Muscle of leg (tissue), 16 donors: ENCODE measurements at places on chromosomes 2 and 18. TPM values are rescaled to one million over a fixed set of nuclear protein-coding genes. Genes with fewer than 3 reads are reported as not detected.

DNA sequence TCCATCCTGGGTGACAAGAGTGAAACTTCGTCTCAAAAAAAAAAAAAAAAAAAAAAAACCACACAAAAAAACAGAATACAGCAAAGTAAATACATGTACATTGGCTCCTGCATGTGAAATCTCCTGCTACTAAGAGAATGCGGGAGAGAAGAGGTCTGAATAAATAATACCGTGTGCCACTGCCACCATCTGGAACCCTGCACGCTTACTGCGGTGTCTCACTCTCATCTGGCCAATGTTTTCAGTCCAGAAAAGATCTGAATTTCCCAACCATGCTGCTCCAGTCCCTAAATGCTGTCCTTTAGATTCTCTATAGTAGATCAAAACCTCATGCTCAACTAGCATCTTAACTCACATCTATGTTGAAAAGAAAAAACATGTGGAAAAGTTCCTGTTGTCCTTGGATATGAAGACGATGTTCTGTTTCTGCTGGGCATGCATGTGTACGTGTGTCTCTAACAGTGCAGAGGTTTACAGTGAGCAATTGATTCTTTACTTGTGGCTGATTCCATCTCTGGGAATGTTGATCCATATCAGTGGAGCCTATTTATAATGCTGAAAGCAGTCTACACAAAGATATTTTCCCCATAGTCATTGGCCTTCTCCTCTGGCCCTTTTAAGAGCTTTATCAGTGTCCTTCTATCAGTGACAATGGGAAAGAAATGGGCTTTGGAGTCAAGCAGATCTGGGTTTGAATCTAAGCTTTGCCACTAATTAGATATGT, 11.9 kb downstream of the STON1 start:
- DNase-seq: no peak

DNA sequence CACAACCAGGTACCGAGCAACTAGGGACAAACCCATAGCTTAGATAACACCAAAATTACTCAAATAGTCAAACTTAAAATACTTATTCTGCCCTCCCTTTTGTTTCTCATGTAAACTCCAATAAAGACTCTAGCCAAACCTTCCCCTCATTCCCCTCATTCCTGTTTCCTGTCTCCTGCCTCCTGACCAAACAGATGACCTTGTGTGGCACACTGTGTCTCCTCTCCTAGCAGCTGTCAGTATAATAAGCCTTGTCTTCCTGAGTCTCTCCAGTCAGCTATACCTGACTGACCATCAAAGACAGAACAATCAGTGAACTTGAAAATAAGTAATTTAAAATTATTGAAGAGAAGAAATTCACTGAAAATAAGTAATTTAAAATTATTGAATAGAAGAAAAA, 14.3 kb downstream of the SULT1C4 start:
- DNase-seq: no peak

DNA sequence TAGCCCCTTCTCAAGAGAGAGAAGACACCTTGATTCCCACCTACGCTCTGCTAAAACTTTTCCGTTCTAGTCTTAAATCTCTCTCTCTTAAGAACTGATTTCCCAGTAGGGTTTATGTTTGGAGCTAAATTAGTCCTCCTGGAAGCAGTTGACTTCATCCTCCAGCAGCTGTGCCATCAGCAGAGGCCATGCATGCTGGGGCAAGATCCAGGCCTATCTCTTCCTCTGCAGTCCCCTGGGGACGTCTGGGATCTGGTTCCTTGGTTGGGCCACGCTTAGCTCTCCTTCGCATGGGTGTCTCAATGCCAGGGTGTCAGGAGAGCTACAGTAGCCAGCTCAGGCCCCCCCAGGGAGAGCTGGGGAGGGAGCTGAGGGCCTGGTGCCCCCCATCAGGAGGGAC, 49.7 kb downstream of the HPCAL1 start:
- DNase-seq: no peak

GRCh38 chr18:27075828-27076227, 109.3 kb downstream of the CHST9 start:
- no peak for DNase-seq

Gene NRP2
- polyA plus RNA-seq: 18.9 TPM
